ENCODE measurements at places on chromosomes 2 and 18.

- no peak for DNase-seq
These were observed 304.8 kb downstream of the RND3 start for GRCh38 chr2:150182566-150183235.

- no peak for DNase-seq
These were observed 487.0 kb downstream of the TNS1 start for GRCh38 chr2:217515615-217516309.

- no peak for DNase-seq
These were observed 62.1 kb upstream of the PGAP1 start for GRCh38 chr2:196988639-196989038.

DNA sequence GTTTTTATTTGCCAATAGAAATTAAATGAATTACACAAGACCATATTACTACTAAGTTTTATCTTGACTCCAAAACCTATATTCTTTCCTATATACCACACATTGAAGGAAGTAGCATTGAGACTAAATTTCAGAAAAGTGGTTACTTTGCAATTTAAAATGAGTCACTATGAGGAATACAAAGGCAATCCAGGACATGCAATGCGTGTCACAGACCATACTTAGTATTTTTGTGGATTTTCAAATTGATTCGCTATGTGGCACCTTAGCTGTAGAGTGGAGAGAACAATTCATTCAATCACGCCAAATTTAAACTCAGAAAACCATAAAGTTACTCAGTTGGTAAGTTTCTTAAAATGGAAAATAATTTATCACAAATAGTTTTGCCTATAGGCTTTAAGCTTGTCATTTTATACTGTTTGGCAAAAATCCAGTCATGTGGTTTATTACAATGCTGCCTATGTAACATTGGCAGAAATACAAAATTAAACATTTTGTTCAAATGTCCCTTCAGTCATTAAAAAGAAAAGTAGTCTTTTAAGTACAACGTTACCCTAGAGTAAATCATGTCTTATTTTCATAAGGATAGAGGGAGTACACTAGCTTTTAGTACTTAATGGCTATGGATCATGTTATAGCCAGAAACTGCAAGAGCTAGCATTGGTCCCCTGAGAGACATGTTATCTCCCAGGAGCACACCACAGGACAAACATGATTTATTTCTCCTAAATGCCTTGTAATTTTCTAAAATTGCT lies 222.8 kb upstream of the CDH7 start:
- DNase-seq, result no peak

- DNase-seq, result no peak
These were observed 613.9 kb downstream of the IRS1 start for GRCh38 chr2:226185616-226186211.

DNA sequence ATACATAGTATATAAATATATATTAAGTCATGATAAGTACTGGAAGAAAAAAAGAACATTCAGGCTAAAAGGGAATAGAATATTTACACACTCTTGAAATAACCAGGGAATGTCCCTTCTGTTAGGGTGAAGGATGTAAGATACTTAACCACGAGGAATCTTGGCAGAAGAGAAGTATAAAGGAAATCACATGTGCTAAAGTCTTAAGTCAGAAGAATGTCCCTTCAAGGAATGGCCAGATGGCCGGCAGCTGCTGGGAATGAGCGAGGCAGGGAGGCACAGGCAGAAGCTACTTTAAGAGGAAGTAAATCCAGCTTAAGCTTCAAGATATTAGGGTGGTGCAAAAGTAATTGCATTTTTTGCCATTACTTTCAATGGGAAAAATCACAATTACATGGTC lies 5.5 kb downstream of the CCDC102B start:
- DNase-seq, result no peak

DNA sequence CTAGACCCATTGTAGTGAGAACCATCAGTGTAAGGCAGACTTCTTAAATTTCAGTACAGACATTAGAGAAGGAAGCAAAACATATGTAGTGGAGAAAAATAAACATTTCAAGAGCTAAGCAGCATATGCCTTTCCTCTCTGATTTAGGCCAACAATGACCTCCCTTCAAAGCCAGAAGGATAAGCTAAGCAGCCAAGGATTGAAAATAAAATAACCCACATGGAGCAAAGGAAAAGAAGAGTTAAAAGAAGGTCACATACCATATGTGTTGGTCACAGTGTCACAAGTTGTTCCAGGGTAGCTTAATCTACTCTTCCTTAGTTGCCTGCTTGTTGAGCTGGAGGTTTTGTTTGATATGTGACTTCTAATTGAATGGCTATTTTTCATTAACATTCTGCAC lies 15.6 kb upstream of the LAMA1 start:
- DNase-seq, result no peak

DNA sequence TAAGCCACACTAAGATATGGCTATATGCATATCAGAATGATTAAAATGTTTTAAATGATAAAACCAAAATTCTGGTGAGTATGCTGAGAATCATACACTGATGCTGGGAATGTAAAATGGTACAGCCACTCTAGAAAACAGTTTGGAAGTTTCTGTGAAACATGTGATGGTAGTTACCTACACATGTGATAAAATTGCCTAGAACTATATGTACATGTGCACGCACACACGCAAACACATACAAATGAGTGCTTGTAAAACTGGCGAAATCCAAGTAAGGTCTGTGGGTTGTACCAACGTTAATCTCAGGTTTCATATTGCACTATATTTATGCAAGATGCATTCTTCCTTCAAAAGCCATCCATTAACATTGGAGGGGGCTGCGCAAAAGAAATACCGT lies 195.0 kb upstream of the RAB6C start:
- no peak for DNase-seq

- DNase-seq, result no peak
These were observed 51.2 kb downstream of the CLIP4 start for GRCh38 chr2:29166242-29167039.

DNA sequence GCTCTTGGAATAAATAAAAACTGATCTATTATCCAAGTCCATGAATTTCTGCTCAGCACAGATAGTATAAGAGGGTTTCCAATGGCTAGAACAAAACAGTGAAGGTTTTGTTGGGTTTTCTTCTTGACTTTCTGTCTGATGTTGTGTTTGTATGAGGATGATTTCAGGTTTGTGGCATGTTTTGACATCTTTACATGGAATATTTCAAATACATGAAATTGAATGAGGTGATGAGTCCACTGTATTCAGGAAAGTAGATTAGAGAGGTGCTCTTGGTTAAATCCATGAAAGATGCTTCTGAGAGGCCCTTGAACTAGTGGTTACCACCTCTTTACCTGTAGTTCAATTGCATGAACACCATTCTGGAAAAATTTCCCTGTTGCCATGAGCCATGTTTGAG lies 84.3 kb downstream of the RAPGEF4 start:
- no peak for DNase-seq

DNA sequence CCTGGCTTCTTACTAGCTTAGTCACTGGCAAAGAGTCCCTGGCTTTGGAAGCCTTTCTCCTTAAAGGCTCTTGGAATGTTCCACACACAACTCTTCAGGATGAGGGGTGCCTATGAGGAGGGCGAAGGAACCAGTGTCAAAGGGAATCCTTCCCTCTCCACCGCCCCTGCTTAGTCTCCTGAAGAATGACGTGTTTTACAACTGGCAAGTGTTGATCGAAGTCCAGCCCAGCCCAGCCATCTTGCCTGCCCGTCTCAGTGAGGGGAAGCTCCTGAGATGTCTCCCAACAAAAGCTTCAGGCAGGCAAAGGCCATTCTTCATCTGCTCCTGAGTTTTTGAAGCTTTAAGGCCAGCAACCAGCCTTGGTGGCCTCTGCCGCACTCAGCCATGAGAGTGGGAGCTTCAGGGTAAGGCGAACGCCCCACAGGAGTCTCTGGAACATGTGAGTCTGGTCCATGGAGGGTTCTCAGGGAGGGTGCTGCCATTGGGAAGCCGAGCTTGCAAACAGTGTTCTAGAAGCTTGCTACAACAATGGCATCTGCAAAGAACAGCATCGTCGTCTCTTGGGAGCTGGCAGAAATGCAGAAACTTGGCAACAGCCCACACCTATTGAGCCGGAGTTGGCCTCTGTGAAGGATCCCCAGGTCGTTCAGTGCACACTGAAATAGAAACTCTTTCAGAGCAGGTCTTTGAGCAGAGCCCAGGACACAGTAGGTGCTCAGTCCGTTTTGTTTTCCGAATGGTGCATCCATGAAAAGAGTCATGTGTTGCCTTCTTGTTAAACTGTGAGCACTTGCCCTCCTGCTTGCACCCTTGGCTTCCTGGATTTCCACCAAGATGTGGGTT lies 220.7 kb downstream of the SEPTIN10 start:
- DNase-seq, result no peak

DNA sequence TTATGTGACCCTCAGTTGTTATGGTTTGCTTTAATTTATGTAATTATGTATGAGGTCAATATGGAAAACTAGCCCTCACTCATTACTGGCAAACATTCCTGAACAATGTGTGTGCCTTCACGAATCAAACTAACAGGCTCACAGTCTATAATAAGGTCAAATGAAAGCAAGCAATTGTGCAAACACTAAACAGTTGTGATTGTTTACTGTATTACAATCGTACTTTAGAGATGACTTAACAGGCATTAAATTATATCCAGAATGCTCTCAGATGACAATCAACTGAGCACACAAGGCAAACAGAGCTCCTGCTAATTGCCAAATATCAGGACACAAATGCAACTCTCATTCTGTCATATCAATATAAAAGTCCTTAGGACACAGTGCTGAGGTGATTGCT lies 29.5 kb downstream of the COL5A2 start:
- DNase-seq, result no peak

- DNase-seq, result no peak
These were observed 138.8 kb downstream of the ATAD2B start for GRCh38 chr2:23788100-23788499.

DNA sequence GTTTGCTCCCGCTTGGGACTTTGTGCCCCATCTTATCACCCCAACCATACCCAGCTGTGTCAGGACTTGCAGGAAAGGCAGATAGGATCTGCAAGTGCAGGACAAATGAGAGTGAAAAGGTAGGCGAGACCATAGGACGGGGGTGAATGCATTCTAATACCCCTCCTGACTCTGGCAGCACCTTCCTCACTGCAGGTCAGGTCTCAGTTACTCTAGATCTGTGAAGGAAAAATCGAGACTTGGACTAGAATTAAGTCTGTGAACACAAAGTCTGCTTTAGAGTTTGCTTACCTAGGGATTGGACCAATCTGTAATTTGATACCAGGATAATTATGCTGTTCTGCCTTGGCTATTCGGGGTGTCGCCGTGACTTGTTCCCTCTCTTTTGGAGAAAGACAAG lies 19.7 kb downstream of the NT5DC4 start:
- DNase-seq, result no peak

GRCh38 chr2:85538507-85539360 lies at the start of gene MAT2A:
TSS of gene MAT2A (plus strand) at chr2:85539168. CDS start at chr2:85539288, 120 bp downstream.
- DNase-seq, result peak; percentile 76

GRCh38 chr2:203492965-203493364 lies 42.1 kb downstream of the RAPH1 start:
- no peak for DNase-seq

- no peak for DNase-seq
These were observed 193.7 kb upstream of the VWC2L start for GRCh38 chr2:214217136-214217535.

- no peak for DNase-seq
These were observed 430.1 kb downstream of the FBXO15 start for GRCh38 chr18:73717570-73717969.

DNA sequence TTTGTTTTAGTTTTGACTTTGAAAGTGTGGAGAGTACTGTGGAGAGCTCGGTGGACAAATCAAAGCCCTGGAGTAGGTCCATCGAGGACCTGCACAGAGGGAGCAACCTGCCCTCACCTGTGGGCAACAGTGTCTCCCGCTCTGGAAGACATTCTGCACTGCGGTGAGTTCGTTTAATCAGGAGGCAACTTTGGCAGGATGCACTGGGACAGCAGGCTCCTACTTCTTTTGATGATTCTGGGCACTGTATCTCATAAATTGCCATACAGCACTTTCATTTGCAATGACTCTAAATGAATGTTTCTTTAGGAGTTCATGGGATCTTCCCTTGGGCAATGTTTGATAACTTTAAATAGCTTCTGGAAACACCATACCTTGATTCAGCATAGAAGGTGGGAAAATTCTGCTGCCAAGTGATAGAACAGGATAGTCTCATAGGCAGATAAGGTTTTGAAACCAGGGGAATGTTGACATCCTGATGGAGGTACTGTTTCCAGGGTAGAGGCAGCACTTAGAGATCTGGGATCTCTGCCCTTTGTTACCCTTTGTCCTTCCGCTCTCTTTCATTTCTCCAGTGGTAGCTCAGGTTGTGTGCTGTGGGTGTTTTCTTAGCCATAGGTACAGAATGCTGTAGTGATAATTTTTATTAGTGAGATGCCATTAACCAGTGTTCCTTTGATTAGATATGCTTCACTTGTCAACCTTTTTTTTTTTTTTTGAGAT lies 156.2 kb downstream of the PRPF40A start:
- DNase-seq, result no peak

DNA sequence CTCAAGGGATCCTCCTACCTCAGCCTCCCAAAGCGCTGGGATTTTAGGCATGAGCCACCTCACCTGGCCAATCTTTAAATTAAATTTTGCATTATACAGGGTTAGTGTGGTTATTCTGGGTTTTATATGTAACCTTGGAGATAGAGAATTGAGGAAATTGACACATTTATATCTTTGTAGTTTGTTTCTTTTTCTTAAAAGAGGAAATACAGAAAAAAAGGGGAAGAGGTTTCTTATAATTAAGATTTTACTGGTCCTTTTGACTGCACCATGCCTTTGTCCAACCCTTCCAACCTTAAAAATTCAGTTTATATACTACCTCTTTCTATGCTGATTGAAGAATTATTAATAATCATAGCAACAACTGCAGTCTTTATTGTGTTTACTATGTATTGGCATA lies 210.1 kb upstream of the STON1 start:
- DNase-seq, result no peak

DNA sequence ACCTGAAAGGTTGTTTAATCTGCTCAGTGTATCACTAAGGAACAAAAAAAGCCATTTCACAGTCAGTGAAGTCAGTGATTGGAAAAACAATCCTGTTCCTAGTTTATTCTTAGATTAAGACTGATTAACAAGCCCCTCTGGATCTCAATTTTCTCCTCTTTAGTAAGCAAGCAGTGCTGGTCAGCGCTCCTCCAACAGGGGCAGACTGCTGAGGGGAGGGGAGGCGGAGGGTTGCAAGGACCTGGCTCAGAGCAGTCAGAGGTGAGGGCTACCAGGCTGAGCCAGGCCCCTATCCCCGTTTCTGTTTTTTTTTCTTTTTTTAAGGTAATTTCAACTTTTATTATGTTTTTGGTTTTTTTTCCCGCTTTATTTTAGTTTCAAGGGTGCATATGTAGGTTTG lies 24.7 kb upstream of the KCNS3 start:
- DNase-seq, result no peak

DNA sequence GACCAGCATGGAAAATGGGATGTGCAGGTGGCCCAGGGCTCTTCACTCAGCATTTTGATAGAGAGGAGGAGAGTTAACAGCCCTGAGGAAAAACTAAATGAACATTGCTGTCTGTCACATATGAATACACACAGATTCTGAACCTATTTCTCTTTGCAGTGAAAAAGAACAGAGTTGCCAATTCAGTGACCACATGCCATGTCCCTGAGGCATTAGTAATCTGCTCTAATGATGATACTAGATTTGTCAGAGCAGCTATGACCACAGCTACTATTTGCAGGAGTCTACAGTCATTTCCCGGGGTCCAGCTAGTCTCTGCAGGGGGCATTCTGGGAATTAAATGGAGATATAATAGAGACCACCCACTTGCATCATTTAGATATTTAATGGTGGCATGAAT lies 267.6 kb downstream of the TMX3 start:
- DNase-seq, result no peak

GRCh38 chr18:69934601-69935265 lies 12.9 kb downstream of the CD226 start:
- DNase-seq, result no peak

All from stimulated activated CD4-positive, alpha-beta T cell treated with anti-CD3 and anti-CD28 coated beads, Interleukin-1b, Interleukin-23, amount 100 ng/mL, for 1 hour (primary cell).